Kasumi-1 (cell line): ENCODE measurements at places on chromosomes 6 and 20.

- DNase-seq = no peak
Measured at GRCh38 chr20:24129641-24130040, 141.1 kb upstream of the GGTLC1 start.

DNA sequence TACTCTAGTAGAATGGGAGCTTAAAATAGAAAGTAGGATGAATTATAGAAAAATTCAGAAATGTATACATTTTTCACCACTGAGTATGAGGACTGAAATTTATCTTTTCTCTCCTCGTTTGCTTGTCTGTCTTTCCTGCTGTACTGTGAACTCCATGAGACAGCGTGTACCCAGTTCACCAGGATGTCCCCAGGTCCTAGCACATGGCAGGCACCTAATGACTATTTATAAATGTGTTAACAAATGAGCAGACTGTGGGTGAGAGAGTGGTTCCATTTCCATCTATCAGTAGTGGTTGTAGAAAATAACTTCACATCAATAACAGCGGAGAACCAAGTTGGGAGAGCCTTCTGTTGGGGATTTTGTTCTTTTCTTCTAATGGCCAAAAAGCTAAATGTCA lies 106.3 kb downstream of the NUS1 start:
- no peak for DNase-seq

DNA sequence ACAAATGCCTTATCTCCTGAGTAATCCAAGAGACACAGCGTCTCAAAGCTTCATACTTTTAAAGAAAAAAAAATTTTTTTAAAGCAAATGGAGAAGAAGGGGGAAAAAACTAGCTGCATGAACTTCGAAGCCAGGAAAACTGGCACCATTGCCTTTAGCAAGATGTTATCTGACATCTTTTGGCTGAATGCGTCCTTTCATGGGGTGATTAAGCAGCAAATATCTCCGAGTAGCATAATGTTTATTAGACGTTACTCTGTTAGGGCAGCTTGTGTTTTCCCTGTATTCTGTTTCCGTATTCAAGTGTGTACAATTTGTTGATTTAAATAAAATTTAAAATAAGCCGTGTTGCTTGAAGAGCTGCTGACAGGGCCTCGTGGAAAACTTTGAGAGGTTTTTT lies 76.5 kb upstream of the TSHZ2 start:
- DNase-seq = no peak

DNA sequence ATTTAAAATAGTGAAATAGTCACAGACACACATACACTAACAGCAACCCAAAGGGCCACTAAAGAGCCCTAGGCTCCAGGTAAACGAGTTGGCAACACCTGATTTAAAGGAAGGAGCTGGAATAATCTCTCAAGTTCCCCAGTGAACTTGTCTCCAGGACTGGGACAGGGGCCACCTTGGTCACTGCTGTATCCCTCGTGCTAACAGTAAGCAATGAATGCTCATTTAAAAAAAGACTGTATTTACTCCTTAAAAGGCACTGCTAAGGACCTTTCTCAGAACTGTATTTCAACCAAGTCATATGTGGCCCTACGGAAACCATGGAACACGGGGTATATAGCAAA lies 1.3 kb downstream of the DIDO1 start:
- DNase-seq = no peak

DNA sequence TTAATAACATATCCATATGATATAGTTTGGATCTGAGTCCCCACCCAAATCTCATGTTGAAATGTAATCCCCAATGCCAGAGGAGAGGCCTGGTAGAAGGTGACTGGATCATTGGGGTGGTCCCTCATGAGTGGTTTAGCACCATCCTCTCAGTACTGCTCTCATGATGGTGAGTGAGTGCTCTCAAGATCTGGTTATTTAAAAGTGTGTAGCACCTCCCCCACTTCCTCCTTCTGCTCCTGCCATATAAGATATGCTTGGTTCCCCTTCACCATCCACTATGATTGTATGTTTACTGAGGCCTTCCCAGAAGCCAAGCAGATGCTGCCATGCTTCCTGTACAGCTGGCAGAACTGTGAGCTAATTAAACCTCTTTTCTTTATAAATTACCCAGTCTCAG lies 22.9 kb downstream of the IRF4 start:
- peak; percentile 19 for DNase-seq
